CD14-positive monocyte (primary cell): ENCODE measurements at places on chromosomes 2 and 18. TPM values are rescaled to one million over a fixed set of nuclear protein-coding genes. Genes with fewer than 3 reads are reported as not detected.

DNA sequence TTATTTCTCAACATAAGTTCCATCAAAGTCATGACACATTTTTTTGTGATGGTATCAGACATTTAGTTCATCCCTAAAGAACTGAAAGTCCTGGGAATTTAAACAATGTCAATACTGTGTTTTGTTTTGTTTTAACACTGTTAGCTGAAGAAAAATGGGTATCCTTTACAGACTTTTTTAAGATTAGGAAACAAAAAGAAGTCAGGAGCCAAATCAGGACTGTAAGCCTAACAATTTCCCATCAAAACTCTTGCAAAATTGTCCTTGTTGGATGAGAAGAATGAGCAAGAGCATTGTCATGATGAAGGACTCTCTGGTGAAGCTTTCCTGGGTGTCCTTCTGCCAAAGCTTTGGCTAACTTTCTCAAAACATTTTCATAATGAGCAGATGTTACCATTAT lies 69.4 kb downstream of the SRD5A2 start:
- no peaks in the 10 kb centered on the region for H3K4me1 ChIP-seq
- no peaks in the 10 kb centered on the region for H3K27me3 ChIP-seq
- H3K36me3 ChIP-seq = no peaks in the 10 kb centered on the region
- no peak overlapping the region for H3K27ac ChIP-seq
- no peak overlapping the region for H3K4me3 ChIP-seq

DNA sequence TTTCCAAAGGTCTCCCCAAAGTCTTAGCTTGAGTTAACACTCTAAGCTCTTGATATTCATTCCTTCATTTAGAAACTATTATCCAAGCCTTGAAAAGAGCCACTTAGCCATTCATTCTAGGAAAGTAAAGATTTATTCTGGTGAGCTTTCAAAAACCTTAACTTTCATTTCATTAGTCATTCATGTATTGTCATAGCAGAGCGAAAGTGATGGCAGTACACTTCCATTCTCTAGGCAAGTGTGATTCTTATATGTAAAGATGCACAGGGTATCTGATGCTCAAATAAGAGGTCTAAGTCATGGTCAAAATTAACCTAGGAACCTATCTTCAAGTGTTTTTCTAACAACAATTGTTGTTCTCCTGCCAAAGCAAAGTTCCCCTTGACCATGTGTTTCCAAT lies 553.0 kb upstream of the FANCL start:
- H3K27ac ChIP-seq = no peak overlapping the region
- no peaks in the 10 kb centered on the region for H3K27me3 ChIP-seq
- H3K4me1 ChIP-seq = no peaks in the 10 kb centered on the region
- H3K4me3 ChIP-seq = no peak overlapping the region
- DNase-seq = no peak

- H3K36me3 ChIP-seq = no peaks in the 10 kb centered on the region
- no peak overlapping the region for H3K4me3 ChIP-seq
- no peak overlapping the region for H3K27ac ChIP-seq
These were observed 4.4 kb downstream of the MBOAT2 start for GRCh38 chr2:8999102-8999446.

DNA sequence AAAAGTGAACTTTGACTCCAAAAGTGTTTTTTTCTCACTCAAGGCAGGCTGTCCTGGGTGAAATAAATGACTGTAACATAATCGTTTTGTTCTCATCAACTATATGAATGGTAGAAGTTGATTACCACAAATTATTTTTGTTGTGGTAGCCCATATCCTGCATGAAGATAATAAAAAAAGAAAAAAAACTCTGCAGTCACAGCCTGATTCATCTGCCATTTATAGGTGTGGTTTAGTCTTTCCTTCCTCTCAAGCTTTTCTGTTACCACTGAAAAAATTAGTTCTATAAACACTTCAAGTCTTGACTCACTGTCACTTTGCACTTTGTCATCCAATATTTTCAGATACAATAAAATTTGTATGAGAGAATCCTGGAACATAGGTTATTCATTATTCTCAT lies 522.0 kb downstream of the PLCL1 start:
- H3K36me3 ChIP-seq = no peaks in the 10 kb centered on the region
- H3K4me3 ChIP-seq = no peak overlapping the region
- H3K27me3 ChIP-seq = peaks cover 18% of the 10 kb centered on the region
- H3K27ac ChIP-seq = no peak overlapping the region
- no peak for DNase-seq

DNA sequence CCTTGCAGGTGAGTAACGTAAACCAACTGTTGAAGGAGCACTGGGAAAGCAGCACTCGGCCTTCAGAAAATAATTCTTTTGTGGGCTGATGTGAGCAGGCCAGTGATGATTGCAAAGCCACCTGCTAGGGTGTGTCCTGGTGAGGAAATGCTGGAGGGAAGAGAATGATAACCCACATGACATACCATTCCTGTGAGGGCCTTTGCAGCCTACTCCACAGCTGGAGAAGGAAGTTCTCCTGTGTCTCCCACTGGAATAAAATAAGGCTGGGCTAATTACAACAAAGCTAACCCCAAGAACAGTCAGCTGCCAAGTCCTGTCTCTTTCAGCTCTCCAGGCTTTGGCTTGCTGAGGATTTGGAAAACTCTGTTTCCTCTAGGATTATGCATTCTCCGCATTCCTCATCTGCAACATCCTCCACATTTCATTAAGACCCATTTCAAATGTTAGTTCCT lies 16.7 kb upstream of the DSG1 start:
- no peaks in the 10 kb centered on the region for H3K4me1 ChIP-seq
- no peaks in the 10 kb centered on the region for H3K36me3 ChIP-seq
- no peak overlapping the region for H3K4me3 ChIP-seq
- H3K27me3 ChIP-seq = no peaks in the 10 kb centered on the region

DNA sequence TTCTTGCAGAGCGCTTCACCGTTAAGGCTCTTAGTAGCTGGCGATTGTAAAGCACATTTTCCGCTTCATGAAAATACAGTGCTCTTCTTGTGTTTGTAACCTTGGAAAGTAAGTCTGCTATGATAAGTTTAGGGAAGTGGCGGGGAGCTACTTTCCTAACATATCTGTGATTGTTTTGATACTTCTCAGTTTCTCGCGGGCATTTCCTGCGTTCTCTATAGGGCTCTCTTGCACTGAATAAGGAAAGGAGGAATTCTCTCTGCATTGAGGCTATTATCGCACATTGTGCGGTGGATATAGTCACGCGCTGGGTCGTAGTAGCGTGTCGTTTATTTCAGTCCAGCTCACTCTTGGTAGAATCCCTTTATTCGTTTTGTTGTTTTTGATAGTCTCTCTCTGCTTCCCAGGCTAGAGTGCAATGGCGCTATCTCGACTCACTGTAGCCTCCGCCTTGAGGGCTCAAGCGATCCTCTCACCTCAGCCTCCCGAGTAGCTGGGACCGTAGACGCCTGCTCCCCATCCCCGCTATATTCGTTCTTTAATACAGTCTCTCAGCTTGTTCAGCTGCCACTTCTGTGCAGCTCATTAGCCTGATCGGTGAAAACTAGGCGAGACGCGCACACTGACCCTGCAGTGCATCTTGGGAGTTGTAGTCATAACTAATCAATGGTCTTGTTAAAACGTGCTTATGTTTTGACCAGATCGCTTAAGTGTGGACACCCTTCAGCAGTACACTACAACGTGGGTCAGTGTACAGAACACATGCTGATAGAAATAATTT lies 1.0 kb upstream of the PPP4R3B start:
- peak; percentile 41 for DNase-seq
- no peaks in the 10 kb centered on the region for H3K27me3 ChIP-seq
- peaks cover 16% of the 10 kb centered on the region for H3K36me3 ChIP-seq
- peaks cover 38% of the 10 kb centered on the region for H3K4me1 ChIP-seq
- peak overlapping the region; percentile 97 for H3K4me3 ChIP-seq

DNA sequence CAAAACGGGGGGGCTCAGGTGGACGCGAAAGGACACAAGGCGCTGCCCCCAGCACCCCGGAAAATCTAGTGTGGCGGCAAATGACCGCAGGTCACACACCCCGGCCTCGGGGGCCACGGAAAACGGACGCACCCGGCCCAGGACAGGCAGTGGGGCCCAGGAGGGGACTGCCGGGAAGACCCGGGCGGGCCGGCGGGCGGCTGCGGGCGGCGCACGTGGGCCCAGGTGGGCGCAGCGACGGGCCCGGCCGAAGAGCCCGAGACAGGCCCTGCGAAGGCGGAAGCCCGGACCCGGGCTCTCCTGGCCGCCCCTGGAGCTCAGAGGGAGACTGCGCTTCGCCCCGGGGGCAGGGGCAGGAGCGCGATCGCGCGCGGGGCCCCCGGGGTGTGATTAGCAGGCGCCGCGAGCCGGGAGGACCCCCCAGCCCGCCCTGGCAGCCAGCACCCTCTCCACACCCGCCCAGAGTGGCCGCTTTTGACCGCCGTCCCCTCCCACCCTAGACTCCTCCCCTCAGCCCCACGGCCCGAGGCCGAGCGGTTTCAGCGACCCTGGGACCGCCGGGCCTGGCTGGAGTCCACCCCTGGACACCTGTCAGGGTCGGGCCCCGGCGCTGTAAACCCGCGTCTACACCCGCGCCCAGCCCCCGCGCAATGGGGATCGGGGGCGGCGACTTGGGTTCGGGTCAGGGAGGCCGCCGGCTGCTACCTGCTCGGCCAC lies 773 bp downstream of the MBP start:
- H3K27ac ChIP-seq = peak overlapping the region; percentile 99
- H3K36me3 ChIP-seq = peaks cover 5% of the 10 kb centered on the region
- H3K4me1 ChIP-seq = peaks cover 57% of the 10 kb centered on the region
- H3K4me3 ChIP-seq = peak overlapping the region; percentile 56
- no peaks in the 10 kb centered on the region for H3K27me3 ChIP-seq

- DNase-seq = no peak
- H3K4me1 ChIP-seq = no peaks in the 10 kb centered on the region
These were observed 186.3 kb downstream of the KCNE4 start for GRCh38 chr2:223238301-223238700.

- no peak for DNase-seq
- no peak overlapping the region for H3K4me3 ChIP-seq
- H3K4me1 ChIP-seq = no peaks in the 10 kb centered on the region
- H3K36me3 ChIP-seq = no peaks in the 10 kb centered on the region
- H3K27ac ChIP-seq = no peak overlapping the region
These were observed 78.1 kb upstream of the KIF5C start for GRCh38 chr2:148796735-148797512.

DNA sequence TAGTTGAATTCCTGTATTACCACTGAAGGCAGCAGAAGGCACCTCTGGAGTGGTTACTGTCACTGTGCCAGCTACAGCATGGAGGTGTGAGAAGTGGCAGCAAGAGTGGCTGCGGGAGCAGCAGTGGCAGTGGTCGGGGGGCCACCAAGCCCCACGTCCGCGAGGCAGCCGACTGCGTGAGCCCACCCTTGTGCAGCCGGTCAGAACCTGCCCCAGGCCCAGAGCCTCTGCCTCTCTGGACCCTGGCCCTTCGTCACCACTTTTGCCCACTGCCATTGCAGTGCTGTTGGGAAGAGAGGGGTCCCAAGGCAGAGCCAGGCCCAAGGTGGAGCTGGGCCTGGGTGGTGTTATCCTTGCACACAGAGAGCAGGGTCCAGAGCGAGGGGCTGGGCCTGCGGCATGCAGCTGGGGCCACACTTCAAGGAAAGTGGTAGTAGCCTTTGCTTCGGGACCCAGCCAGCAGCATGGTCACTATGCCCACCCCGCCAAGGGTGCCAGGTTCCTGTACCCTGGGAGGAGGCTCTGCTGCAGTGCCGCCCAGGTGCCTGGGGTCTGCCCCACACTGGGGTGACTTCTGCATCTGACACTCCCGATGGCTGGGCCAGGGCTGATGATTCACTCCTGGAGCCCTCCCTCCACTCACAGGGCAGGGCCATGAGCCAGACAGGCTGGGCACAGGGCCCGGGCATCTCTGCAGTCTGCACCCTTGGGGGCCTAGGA lies 450.1 kb upstream of the LRATD1 start:
- no peak overlapping the region for H3K4me3 ChIP-seq
- no peaks in the 10 kb centered on the region for H3K27me3 ChIP-seq
- no peaks in the 10 kb centered on the region for H3K36me3 ChIP-seq
- no peak overlapping the region for H3K27ac ChIP-seq
- H3K4me1 ChIP-seq = no peaks in the 10 kb centered on the region

DNA sequence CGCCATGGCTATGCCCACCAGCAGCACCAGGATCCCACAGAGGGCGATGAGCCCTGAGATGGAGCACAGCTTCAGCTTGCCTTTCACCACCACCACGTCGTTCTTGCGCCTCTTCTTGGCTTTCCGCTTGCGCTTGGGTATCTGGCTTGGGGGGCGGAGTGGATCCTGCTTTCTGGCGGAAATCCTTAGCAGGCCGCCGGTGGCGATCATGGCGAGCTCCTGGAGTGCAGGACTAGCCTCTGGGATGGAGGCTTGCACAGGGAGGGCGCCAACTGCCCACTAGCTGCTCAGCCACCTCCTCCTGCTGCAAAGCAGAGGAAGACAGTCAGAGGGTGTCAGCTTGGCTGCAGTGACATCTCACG lies 3.5 kb downstream of the TMEM200C start:
- H3K27me3 ChIP-seq = peaks cover 83% of the 10 kb centered on the region
- no peak overlapping the region for H3K4me3 ChIP-seq
- H3K36me3 ChIP-seq = no peaks in the 10 kb centered on the region
- DNase-seq = no peak
- peaks cover 2% of the 10 kb centered on the region for H3K4me1 ChIP-seq

DNA sequence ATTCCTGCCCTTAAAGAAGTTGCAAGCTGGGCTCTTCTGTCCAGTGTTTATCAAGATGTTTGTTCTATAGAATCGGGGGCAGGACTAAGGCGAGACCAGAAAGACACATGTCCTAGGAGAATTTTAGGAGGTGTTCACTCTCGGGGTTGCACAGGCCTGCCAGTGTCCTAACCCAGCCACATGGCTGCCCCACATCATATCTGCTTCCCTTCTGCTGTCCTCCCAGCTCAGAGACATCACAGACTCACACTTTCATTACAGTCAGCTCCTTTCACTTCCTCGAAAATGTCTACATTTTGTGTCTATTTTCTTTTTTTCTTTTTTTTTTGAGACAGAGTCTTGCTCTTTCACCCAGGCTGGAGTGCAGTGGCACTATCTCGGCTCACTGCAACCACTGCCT lies 10.7 kb upstream of the MRO start:
- DNase-seq = peak; percentile 69
- H3K4me3 ChIP-seq = peak overlapping the region; percentile 32
- H3K27ac ChIP-seq = peak overlapping the region; percentile 82
- no peaks in the 10 kb centered on the region for H3K27me3 ChIP-seq
- H3K36me3 ChIP-seq = no peaks in the 10 kb centered on the region
- H3K4me1 ChIP-seq = peaks cover 18% of the 10 kb centered on the region

- no peaks in the 10 kb centered on the region for H3K27me3 ChIP-seq
- DNase-seq = no peak
- no peaks in the 10 kb centered on the region for H3K36me3 ChIP-seq
- no peak overlapping the region for H3K4me3 ChIP-seq
These were observed 499.1 kb upstream of the HS6ST1 start for GRCh38 chr2:128817813-128818212.

DNA sequence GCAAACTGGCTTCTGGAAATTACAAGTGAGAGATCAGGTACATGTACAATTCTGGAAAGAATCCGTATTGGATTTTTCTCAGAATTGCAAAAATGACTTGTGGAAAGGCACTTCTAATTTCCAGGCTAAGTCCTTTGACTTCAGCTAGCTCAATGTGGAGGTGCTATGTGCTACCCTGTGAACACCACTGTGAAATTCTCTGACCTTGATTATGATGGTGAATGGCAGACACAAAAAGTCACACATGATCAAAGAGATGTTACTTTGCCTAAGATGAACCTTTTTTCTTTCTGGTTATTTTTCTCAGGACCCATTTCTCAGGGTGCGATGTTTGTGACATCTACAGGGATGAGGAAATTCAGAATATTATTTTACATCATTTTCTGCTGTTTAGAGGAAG lies 856.6 kb upstream of the VRK2 start:
- H3K36me3 ChIP-seq = no peaks in the 10 kb centered on the region
- H3K4me1 ChIP-seq = no peaks in the 10 kb centered on the region
- no peak overlapping the region for H3K4me3 ChIP-seq
- no peaks in the 10 kb centered on the region for H3K27me3 ChIP-seq

The PROKR1 gene
- not detected for polyA plus RNA-seq

The ADAM23 gene
- not detected for polyA plus RNA-seq

The RBFA gene
- polyA plus RNA-seq = 5.7 TPM

The APCDD1 gene
- 1.4 and 1.6 TPM in 2 replicates for polyA plus RNA-seq

The WIPF1 gene
- polyA plus RNA-seq = 74.3 TPM

The EGR4 gene
- 0.12 TPM for polyA plus RNA-seq

The IMP4 gene
- 58.5 TPM for polyA plus RNA-seq

The PAX8 gene
- polyA plus RNA-seq = 0.26 TPM
